ENCODE measurements at places on chromosomes 6 and 20.
A peak's percentile ranks its signal among the peaks of the same experiment; 100 is the strongest.

DNA sequence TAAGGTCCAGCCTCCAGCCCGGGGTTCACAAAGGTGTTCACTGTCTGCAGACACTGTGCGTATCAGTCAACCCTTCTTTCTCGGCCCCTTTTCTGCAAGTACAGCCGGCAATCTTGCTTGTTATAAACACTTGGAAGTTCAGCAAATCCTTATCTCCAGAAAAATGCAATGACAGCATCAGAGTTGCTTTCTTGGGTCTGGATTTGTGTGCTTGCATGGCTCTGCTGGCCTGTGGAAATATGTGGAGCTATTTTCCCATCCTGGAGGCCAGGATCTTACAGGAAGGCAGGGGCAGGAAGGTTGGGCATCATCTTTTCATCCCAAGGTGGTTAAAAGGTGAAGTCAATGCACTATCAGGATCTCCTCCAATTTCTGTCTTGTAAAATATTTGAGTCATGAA, 100.3 kb downstream of the SMOC2 start:
- no peak for DNase-seq

DNA sequence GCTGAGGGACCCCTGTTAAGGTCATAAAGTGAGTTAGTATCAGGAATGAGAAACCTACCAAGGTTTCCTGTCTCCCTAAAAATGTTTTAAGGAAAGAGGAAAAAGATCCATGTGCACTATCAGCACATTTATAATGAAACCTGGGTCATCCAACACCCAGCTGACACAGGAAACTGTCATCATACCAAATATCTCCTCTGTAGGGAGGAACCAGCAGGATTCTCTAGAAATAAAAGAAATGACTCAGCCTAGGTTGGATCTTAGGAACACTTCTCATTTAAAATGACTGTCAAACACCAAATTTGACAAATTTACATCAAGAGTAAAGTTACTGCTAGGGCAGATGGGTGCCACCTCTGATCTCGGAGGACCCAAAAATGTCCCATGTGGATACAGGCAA, 21.7 kb downstream of the GFOD1 start:
- no peak for DNase-seq

- peak; percentile 86 for DNase-seq
Observed at GRCh38 chr20:36435592-36436541, 105.5 kb upstream of the MYL9 start.

GRCh38 chr6:139337830-139338229, 36.6 kb downstream of the CITED2 start:
- no peak for DNase-seq

GRCh38 chr6:47202644-47203205, 107.0 kb downstream of the TNFRSF21 start:
- no peak for DNase-seq

DNA sequence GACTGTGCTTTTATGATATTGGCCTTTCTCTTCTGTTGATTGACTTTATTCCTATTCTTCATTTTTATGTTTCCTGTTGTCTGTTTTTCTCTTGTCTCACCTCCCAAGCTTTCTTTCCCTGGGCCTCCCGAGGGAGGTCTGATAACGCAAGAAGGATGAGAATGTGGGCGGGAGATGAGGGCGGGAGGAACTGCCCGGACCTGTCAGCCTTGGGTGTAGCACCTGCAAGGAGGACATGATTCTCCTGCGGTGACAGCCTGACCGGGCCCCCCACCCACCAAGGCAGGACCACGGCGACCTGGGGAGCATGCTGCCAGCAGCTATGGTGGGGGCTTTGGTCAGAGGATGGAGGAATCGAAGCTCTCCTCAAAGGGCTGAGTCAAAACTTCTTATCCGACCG, 86.9 kb downstream of the PLEKHG1 start:
- DNase-seq, result no peak

- DNase-seq, result no peak
Observed at GRCh38 chr6:2165286-2165685, 80.1 kb downstream of the GMDS start.

GRCh38 chr6:65876668-65877067, 169.6 kb upstream of the EYS start:
- DNase-seq, result no peak

DNA sequence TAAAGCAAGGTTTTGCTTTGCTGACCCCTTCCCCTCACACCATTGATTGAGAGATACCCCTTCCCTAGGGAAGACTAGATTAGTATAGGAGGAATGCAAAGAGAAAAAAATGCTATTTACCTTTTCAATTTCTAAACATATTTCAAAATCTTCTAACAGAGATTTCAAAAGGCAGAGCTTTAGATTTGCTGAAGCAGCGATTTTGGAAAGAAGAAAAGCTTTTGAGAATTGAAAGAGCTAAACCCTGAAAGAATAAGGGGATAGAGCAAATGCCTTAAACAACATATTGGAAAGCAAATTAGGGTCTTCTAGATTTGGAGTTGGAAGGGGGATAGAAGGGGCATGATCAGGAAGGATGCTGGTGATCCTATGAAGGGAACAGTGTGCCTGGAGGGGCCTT, 46.5 kb upstream of the KLHL31 start:
- no peak for DNase-seq
